ENCODE measurements at places on chromosomes 1 and 21. TPM values are rescaled to one million over a fixed set of nuclear protein-coding genes. Genes with fewer than 3 reads are reported as not detected.

DNA sequence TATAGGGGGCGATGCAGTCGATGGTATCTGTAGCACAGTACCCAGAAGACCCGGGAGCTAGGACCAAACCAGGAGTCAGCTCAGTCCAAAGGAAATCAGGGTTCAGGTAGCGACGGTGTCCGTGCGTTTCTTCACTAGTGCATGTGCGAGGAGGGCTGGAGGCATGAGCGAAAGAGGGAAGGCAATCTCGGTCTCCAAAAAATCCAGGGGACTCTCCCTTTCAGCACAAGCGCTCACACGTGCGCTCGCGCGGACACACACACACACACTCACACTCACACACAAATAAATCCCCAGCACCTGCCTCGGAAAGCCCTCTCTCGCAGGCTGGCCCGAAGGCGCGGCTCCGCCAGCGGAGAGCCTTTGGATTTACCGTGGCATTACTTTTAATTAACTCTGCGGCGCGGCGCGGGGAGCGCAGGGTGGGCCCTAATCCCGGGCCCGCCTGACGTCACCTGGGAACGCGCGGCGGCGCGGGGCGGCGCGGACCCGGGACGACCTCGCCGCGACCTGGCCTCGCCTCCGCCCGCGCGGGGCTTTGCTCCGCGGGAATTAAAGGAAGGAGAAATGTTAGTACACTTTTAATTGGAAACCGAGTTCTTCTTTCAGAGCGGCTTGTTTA is 121.2 kb downstream of the LMX1A start:
- DNase-seq = peak; percentile 62

DNA sequence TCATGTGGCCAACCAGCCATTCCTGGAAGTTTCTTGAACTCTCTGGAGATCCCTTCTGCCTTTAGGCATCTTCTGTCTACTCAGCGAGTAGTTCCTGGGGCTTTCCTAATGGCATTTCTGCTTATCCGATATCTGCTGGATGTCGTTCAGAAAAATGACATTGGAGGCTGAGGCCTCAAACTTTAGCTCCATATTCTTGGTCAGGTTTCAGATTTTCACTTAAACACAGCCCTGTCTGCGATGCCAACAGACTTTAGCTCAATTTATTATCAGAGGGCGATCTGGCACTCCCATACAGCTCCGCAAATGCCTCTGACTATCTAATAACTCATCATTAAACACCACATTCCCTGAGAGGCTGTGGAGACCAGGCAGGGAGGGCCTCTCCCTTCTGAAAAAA is 46.3 kb upstream of the ETS2 start:
- no peak for DNase-seq

DNA sequence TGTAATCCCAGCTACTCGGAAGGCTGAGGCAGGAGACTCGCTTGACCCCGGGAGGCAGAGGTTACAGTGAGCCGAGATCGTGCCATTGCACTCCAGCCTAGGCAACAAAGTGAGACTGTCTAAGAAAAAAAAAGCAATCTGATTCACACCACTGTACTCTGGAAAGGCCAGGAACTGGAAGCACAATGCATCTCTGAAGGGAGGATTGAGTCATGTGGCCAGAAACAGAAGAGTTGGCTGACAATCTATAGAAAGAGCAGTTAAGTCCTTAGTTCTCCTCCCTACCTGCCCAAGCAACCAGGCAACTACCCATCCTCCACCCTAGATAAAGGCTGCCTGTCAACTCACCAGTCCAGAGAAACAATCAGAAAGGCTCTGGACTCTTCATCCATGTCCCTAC is 45.9 kb downstream of the PIK3R3 start:
- no peak for DNase-seq

GRCh38 chr1:217272385-217272784 is 358.5 kb downstream of the GPATCH2 start:
- no peak for DNase-seq

Gene TCP10L
- total RNA-seq = 2.2 TPM

Gene XKR8
- total RNA-seq = 8.2 TPM

Gene IL22RA1
- 1.4 TPM for total RNA-seq

Gene ST6GALNAC5
- total RNA-seq = 0.50 TPM

Gene AQP10
- total RNA-seq = not detected

Gene DNAJC28
- 2.2 TPM for total RNA-seq

Gene MPC2
- total RNA-seq = 127 TPM

Gene CD101
- 1.3 TPM for total RNA-seq
